ENCODE measurements at places on chromosomes 13 and 19. TPM values are rescaled to one million over a fixed set of nuclear protein-coding genes. Genes with fewer than 3 reads are reported as not detected.

DNA sequence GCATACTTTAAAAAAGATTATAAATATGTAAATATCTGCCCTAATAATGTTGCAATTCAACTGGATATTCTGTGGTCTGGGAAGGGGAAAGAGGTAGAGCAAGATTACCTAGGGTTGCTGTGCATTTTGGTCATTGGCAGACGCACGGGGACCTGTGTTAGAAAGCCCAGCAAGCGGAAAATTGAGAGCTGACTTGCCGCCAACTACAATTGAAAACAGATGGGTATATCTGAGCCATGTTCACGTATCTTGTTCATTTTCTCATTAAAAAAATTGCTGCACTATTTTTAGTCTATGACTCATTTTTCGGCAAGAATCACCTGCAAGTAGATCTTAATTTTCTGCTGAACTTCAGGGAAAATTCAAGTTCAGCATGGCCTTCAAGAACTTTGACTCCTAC, 308.5 kb upstream of the TMTC4 start:
- DNase-seq, result no peak

DNA sequence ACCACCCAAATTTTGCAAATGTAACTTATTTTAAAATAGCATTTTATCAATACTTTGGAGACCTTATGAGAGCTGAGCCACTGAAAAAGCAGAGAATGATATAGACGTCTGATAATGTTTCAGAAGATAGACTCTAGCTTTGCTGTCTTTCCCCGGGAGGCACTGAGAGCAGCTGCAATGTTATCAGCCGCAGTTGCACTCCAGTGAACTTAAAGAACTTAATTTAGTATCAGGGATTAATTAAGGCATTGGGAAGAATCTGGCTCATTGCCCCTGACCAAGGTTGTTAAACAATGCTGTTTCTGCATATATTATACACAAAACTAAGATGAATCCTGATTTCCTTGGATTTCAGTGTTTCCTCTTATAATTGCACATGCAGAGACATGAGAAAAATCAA, 75.7 kb upstream of the SGCG start:
- DNase-seq, result no peak

DNA sequence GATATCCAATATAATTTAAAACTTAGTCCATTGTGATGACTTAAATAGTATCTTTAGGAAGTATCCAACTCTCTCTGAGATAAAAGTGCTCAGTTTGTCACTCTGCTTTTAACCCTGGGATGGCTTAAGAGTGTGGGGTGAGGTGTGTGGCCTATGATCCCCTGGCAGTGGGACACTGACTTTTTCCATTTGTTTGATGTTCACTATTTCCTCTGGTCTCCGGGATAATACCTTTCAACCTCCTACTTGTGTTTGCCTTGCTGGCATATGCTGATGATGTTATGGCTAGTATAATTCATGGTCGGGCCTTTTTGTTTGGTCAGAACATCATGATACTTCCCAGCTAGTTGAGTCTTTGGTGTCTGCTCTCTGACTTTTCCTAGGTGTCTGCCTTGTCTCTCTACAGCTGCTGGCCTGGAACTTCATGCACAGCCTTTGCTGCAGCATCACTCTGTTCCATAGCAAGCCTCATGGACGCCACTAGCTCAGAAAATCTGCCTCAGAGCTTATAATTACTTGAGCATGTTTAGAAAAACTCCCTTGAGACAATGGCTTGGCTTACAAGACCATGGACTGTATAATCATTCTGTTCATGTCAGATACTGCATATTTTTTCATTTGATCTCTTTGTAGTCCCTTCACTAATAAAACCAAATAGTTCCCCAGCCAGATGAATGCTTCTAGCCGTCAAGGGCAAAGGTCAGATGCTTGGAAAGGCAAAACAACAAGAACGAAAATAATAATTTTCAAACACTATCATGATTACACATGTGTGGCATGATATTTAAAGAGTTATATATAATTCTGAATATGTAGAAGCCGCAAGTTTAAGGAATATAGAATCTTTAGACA, 75.2 kb downstream of the WDFY2 start:
- no peak for DNase-seq

DNA sequence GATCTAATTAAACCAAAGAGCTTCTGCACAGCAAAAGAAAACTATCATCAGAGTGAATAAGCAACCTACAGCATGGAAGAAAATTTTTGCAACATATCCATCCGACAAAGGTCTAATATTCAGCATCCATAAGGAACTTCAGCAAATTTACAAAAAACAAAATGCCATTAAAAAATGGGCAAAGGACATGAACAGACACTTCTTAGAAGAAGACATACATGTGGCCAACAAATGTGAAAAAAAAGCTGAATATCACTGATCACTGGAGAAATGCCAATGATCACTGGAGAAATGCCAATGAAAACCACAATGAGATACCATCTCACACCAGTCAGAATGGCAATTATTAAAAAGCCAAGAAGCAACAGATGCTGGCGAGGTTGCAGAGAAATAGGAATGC, 32.5 kb downstream of the ZNF582 start:
- no peak for DNase-seq

The C19orf85 gene
- not detected for total RNA-seq

GRCh38 chr13:51721496-51721895, 82.5 kb downstream of the DHRS12 start:
- no peak for DNase-seq

DNA sequence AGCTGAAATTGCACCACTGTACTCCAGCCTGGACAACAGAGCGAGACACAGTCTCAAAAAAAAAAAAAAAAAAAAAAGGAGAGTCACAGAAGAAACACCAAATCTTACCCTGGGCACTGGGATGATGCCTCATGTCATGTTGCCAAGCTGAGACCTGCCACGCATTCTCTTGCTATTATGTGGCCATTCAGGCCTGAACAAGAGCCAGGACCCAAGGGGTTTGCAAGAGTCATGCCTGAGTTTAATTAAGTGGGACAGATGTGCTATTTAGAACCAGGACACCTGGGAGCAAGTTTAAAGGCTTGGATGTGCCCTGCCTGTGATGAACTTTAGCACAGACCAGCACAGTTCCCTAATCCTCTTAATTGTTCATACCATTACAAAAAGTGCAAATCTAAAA, 9.8 kb downstream of the PNMA8A start:
- no peak for DNase-seq

DNA sequence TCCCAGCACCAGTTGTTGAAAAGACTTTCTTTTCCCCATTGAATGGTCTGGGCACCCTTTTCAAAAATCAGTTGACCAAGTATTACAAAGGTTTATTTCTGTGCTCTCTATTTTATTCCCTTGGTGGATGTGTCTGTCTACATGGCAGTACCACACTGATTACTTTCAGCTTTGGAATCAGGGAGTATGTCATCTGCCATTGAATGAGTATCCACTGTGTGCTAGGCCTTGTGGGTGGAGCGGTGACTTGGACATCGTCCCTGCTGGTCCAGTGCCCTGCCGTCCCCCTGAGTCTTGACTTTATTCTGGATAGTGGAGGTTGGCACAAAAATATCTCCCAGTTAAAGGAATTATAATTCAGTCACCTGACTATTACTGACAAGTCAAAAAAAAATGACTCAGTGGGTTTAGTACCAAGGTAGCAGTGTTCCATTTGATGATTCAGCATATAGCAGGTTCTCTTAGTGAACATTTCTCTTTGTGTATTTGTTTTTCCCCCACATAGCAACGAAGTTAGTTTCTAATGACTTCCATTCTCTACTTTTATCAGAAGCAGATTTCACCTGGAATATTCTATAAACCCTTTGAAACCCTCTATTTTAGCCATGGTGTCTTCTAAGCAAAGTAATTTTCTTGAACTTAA, 3.9 kb downstream of the UPF3A start:
- no peak for DNase-seq

DNA sequence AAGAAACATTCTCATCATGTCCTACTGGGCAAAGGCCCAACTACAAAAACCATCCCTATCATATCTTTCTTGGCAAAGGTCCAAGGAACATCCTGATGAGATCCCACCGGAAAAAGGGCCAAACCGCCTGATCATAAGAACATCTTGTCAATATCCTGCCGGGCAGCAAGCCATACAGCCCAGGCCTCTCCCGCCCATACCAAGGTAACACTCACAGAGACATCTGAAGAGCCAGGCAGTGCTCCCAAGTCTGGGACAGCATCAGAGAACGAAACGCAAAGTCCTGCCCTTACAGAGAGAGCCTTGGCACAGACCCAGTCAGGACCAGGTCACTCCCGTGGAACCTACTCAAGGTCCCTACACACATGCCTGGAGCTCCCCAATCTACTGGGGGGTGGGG, 18.5 kb upstream of the ZNF331 start:
- DNase-seq, result no peak

DNA sequence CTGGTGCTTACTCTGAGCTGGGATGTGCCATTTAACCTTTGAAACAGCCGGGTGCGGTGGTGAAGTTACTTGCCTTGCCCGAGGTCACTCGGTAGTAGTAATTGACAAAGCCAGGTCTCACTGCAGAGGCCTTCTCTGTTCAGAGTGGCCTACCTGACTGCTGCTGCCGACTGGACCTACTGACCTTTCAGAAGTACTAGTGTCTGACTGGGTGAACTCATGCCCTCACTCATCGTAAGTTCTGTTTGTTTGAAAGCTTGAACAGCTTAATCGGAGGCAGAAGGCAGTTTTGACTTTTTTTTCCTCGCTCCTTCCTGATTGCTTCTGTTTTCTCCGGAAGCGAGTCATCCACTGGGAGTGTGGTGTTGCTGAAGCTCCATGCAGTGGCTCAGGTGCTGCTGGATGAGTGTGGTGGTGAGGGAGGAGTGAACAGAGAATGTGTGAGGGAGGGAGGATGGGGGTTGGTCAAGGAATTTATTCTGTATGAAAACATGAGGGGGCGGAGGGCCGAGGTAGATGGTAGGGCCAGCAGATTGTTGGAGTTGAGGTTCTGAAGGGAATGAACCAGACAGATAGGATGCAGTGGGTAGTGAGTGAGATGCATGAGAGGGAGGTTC, 2.7 kb downstream of the SPINT2 start:
- no peak for DNase-seq

GRCh38 chr13:73335210-73335609, 276.4 kb downstream of the KLF5 start:
- no peak for DNase-seq

The IGFL3 gene
- total RNA-seq, result 29.9 TPM

- DNase-seq, result no peak
These were observed 1492.8 kb downstream of the UQCRFS1 start for GRCh38 chr19:27720155-27720554.

DNA sequence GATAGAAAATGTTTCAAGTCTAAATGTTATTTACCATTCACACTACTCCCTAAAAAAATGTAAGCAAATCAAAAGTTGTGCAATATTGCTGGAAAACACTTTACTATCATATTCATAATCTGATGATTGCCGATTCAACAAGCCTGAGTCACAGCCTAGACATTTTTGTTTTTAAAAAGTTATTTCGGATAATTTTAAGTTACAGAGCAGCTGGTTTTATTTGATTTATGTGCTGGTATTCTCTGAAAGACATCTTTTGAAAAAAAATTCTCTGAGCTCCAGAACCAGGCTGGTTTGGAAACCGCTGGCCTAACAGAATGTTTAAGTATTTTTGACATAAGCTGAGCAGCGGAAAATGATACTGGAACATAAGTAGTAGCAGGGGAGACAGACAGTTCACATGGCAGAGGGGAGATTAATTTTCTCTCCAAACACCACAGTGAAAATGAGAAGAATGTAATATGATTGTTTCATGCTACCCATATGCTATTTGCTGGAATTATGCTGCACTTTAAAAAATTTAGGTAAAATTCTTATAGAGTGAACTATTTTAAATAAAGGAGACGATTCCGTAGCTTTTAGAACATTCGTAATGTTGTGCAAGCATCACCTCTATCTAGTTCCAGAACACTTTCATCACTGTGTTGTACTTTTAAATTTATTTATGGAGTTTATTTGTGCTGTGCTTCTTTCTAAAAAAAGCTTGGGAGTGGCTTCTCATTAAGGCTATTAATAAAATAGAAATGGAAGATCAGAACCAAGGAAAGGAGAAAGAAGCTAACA, 36.1 kb downstream of the TBC1D4 start:
- DNase-seq, result no peak
